Epithelial cell of esophagus (primary cell): ENCODE measurements at places on chromosomes 1 and 21.
A peak's percentile ranks its signal among the peaks of the same experiment; 100 is the strongest.

DNA sequence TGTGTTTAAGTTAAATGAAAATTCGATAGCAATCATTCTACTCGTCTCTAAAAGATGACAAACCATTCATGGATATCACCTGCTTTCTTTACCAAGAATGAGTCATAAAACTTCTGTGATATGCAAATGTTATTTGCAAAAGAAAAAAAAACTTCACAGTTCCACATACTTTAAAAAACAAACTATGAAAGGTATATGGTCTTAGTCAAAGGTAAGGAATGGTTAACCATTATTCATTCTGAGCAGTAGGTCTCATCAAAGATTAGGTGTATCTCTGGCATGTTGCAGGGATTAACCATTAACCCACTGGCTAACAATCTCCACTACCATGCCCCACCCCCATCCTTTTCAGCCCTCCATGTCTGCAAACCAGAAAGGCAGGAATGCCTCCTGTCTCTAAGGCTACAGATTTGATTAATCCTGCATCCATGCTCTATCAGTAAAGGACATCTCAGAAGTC, 44.4 kb downstream of the PTPN14 start:
- DNase-seq: peak; percentile 79

DNA sequence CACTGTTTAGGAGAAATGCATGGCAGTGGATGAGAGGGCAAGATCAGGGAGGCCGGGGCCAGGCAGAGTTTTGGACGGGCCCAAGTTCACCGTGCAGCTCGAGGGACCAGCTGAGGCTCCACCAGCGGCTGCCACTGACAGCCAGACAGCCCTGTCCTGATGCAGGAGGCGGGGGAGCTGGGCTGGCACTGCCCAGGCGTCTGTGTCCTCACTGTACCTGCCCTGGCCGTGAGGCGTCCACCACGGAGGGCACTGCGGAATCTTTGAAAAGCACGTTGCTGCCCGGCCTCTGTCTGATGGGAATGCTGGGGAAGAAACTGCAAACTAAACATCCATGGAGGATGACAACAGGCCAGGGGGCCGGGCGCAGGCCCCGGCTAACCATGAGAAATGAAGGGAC, 35.5 kb downstream of the VPS26C start:
- no peak for DNase-seq

DNA sequence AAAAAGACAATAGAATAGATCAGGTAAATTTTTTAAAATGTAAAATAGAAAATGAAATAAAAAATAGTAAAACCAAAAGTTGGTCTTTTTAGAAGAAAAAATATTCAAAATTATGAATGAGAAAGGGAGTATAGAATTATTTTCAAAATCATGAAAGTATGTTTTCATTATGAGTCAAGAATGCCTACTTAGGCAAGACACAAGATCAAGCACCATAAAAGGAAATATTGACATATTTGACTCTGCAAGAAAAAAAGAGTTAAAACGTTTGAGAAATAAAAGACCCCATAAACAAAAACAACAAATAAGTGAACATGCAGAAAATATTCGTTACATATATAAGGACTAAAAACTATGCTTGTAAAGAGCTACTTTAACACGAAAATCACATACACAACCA, 4.8 kb upstream of the COX20 start:
- no peak for DNase-seq

GRCh38 chr21:43718872-43719747, at the start of gene PDXK:
TSS of gene PDXK (plus strand) at chr21:43719129. CDS start at chr21:43719295, 166 bp downstream.
- DNase-seq: peak; percentile 89

GRCh38 chr21:34000375-34000774, 73.0 kb upstream of the MRPS6 start:
- DNase-seq: no peak
